Fibroblast of the aortic adventitia (primary cell): ENCODE measurements at places on chromosomes 7 and 10.

DNA sequence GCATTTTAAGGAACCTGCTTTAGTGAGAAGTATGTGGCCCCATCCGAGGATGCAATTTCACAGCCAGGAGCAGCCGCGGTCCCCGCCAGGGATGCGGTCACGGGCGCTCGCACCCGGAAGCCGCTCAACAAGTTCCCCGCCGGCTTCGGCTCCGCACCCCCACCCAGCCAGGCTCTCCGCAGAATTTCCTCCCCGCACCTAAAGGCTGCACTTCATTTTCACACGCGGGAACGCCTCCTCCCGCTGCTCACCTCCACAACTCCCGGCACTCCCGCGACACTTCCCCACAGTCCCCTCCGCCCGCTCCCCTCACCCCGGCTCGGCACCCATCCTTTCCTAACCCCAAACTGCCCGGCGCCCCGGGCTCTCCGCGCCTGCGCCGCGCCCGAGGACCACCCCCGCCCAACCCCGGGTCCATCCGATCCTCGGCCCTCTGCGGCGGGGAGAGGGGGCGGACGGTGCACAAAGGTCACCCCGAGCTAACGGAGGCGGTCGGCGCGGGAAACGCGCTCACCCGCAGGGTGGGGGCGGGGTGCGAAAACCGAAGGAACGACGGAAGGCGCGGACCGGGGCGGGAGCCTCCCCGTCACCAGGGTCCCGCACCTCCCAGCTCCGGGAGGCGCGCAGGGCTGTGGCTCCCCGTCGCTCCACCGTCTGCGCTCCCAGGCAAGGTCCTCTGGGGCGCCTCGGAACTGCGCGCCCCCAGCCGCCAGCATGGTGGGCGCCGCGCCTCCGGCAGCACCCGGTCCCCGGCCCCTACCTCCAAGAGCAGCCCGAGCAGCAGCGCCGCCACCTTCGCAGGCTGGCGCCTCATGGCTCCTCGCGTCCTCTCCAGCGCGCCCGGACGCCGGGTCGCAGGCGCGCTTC, 558 bp downstream of the VOPP1 start:
- peak; percentile 38 for DNase-seq

DNA sequence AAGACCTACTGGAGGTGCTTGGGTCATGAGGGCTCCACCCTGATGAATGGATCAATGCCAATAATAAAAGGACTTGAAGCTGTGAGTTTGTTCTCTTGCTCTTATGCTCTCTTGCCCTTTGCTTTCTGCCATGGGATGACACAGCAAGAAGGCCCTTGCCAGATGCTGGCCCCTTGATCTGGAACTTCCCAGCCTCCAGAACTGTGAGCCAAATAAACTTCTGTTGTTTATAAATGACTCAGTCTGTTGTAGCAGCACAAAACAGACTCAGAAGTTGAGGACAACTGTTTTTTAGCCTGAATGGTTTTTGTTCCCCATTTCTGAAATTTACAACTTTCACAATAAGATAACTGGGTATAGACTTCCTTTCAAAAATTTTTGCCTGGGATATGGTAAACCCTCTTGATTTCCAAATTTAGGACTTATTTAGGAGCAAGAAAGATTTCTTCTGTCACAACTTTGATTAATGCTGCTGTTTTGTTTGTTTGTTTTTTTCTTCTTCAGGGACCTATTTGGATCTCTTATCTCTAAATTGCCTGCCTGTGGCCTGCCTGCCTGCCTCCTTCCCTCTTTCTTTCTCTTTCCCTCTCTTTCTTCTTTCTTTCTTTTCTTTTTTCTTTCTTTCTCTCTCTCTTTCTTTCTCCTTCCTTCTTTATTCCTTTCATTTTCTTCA, 12.1 kb downstream of the ENTPD1 start:
- peak; percentile 28 for DNase-seq

GRCh38 chr10:127036987-127037386, 131.8 kb downstream of the DOCK1 start:
- no peak for DNase-seq

DNA sequence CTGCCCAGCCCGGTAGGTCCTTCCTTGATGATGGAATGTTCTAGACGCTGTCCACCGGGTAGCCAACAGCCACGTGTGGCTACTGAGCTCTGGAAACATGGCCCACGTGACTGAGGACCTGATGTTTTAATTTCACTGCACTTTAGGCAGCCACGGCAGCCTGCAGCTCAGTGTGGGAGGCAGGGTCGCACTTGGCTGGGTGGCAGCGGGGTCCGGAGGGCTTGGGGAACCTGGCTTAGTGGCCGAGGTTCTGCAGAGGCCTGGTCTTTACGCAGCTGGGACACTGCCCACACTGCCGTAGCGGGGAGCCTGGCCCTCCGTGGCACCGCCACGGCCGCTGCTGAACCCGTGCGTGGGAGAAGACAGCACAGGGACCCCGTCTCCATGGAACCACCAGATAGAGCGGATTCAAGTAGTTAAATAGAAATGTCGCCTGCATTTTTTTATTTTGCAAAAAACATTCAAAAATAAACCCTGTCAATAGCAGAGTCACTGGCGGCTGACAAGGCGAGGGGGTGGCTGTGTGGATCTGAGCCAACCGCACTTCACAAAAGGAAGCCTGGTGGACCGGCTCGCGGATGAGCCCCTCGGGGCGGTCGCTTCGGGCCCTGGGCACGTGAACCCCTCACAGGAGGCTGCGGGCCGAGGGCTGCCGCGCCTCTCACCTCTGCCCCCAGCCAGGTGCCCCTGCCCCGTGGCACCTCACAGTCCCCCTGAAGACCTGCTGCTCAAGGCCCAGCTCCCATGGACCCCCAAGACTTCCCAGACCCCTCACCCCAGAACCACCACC, 25.6 kb upstream of the UTF1 start:
- DNase-seq, result no peak

- DNase-seq, result no peak
Observed at GRCh38 chr7:147240468-147240867, 1123.9 kb downstream of the CNTNAP2 start.

GRCh38 chr10:50501478-50501877, 122.3 kb downstream of the SGMS1 start:
- DNase-seq, result peak; percentile 54

DNA sequence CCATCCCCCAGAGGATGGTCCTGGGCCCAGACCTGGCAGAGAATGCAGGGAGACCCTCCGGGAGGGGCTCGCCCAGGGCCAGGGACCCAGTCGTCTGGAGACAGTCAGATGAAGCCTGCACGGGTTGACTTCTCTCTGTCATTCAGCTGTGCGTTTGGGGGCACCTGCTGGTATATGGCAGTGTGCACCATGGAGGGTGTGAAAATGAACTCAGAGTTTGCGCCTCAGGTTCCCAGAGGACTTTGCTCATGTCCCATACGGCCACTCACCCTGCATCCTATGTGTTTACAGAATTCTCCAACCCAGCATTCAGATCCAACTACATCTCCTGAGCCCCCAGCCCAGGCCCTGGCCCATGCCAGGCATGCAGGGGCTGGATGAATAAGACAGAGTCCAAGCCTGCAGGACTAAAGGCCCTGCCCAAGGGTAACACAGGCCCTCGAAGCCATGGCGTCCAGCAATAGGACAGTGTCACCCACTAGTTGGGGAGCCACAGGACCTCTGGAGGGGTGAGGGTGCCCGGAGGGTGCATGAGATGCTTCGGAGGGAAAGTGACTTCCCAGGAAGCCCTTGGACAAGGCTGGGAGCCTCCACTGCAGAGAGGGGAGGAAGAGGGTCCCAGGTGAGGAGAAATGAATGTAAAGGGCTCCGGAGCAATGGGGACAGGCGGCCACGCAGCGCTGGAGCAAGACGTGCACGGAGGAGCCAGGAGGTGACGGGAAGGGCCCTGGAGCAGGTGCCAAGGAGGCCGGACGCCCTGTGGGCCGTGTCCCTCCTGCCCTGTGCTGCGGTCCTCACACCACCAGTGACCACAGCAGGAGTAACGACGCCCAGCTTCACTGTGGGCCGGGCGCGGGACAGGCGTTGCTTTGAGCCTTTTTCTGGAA, 36.3 kb downstream of the CALML3 start:
- no peak for DNase-seq

DNA sequence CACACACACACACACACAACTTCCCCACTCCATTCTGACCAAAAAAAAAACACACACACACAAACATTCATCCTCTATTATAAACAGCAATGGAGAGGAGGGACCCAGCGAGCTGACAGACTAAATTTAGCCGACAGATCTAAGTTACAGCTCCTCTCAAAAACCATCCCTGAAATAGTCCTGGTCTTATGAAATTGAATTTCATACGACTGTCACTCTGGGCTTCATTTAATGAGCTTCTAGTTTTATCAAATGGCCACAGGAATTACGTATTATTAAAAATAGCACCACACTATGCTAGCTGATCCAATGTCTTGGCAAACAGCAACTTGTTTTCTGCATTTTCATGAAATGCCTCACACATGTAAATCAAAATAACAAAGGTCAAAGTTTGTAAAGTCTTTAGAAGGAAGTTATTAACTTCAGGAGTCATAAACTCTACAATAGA, 131.3 kb upstream of the ASAH2 start:
- DNase-seq, result no peak

- no peak for DNase-seq
Observed at GRCh38 chr7:158476331-158476932, 111.2 kb downstream of the PTPRN2 start.

DNA sequence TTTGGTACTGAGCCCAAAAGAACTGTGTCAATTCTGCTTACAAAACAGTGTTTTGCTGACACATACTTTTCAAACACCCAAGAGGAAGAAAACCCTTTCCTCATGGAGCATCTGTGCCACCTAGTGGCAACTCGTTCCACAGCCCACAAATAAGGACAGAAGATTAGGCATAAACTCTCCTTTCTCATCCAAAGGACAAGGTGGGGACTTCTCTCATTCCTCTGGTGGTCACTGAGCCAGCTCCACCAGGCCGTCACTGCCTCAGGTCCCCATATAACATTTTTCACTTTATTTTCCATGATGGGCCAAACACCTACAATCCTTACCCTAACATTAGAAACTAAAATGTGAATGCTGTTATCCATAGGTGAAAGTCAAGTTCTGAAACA, 76.9 kb downstream of the RNF216 start:
- peak; percentile 91 for DNase-seq

DNA sequence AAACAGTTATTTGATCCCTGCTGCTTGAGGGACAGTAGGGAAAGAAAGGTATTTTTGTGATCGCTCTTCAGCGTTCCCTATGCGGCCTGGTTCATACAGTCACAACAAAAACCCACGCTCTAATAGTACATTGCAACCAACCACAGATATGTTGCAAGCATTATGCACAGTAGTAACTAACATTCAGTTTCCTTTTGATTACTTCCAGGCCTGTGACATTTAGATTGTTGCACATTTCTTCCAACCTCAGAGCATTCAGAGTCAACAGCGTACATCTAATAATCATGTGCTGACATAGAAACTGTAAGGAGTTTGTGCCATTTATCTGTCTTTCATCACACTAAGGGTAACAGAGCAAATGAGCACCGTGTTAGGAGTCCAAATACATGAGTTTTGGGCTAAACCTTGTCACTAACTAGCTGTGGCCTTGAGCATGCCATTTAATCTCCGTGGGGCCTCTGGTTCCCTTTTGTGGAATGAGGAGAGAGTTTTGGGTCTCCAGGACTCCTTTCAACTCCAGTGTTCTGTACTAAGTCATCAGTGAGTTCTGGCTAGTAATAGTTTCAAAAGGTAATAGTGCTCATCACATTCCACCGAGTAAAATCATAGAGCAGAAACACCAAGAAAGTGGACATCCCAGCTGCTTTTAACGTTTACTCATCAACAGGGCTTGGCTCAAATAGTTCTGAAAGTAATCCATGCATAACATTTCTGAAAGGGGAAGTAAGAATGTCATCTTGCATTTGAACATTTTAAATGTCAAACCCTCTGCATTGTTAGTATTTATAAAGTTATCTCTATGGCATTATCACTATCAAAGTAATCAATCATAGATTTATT, 99.0 kb upstream of the FZD1 start:
- peak; percentile 71 for DNase-seq

DNA sequence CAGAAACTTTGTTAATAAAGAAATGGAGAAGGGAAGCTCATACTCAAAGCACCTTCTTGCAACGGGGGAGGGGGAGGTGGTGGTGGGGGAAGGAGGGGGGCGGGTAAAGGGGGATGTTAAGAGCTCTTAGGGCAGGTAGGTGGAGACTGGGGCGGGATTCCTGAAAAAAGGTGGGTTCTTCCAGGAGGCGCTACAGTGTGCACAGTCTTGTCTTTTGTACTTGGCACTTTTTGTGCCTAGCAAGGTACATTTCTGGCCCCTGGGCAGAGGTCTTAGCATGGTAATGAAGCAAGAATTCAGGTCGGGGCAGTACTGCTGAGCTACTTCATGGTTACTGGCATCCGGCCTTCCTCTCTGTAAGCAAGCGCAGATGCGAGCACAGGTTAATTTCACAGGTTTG, 15.2 kb upstream of the LAMB4 start:
- no peak for DNase-seq

- no peak for DNase-seq
Observed at GRCh38 chr10:103890194-103890658, 27.8 kb downstream of the STN1 start.

GRCh38 chr10:17418249-17418648, 36.1 kb downstream of the ST8SIA6 start:
- peak; percentile 23 for DNase-seq

- peak; percentile 67 for DNase-seq
Observed at GRCh38 chr7:112937651-112938415, 147.6 kb upstream of the TMEM168 start.

GRCh38 chr10:26779176-26779860, 81.4 kb downstream of the ABI1 start:
- DNase-seq, result no peak

DNA sequence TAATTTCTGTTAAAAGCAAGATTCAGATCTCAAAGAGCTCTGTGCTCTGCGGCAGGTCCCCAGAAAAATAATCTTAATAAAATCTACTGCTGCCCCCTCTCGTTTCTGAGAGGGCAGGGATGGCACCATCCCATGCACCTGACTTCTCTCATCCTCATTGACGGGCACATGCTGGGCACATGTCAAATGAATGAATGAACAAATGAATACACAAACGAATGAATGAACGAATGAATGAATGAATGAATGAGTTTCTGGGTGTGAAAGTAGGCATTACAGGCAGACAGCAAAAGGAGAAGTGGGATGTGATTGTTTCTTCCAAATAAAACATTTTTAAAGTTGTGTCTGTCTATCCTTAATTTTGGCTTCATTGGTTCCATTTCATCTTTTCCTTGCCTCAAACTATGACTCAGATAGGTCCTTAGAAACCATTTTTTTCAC, 398.1 kb upstream of the PRKCQ start:
- no peak for DNase-seq

GRCh38 chr10:104935656-104936055, 294.6 kb downstream of the SORCS3 start:
- DNase-seq, result no peak

GRCh38 chr10:1535301-1535965, 201.9 kb downstream of the ADARB2 start:
- DNase-seq, result no peak

DNA sequence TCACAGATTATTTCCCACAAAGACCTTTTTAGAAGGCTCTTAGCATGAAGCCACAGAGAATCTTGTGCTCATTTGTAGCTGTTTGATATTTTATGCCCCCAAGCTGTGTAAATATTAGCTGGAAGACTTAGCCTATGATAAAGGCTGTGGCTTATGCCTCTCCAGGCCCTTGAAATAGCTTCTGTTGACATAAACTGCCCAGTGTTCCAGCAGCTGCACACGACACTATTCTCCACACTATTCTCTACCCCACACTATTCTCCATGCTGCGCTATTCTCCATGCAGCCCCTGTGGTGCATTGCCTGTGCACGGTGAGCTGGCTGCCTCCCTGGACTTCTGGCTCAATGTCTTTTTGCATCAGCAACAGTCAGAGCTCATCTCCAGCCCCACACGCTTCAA, 13.1 kb downstream of the DDC start:
- DNase-seq, result no peak
